ENCODE measurements at places on chromosomes 11 and 22.
A peak's percentile ranks its signal among the peaks of the same experiment; 100 is the strongest.

- DNase-seq = no peak
These were observed 2.4 kb downstream of the RNF121 start for GRCh38 chr11:71931245-71931602.

DNA sequence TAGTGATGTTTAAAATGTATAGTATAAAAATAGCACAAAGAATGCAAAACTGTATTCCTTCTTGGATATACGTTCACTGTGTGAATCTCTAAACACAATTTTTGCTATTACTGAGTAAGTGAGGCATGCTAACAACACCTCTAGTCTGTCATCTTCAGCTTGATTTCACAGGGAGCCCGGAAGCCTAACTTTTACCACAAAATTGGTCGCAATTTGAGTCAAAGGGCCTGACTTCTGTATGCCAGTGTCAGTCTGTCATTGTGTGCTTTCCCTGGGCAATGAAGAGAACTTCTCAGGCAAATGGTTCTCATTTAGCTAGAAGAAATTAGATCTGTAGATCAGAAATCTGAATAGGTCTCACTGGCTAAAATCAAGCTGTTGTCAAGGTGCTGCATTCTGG is 1059.5 kb downstream of the FAM181B start:
- DNase-seq = no peak

DNA sequence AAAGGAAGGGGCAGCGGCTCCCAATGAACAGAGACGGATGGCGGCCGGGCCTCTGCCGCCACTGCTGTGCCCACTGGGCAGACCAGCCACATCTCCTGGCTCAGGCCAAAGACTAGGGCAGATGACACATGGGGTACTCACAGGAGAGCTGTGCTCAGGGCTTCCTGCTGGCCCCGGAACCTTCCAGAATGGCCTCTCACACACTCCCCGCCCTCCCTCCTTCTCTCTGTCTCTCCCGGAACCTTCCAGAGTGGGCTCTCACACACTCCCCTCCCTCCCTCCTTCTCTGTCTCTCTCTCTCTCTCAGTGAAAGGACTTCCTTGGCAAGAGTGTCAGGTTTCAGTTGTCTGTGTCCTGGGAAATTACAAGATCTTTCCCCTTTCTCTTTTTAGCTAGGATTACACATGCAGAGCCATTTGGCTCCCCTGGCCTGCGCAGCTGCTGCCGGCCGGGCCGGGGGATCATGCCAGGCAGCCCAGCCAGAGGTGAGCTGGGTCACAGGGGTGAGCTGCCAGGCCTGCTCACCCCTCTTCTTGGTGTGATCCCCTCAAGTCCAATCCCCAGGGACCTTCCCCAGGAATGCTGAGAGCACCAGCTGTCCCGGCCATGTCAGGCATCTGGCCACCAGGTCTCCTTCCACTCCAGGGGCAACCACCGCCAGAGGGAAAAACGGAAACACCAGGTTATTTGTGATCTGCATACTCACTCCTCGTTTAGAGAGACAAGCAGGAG is 45.3 kb upstream of the ADA2 start:
- no peak for DNase-seq

GRCh38 chr22:17922925-17923903 is 101.1 kb downstream of the MICAL3 start:
- DNase-seq = no peak

DNA sequence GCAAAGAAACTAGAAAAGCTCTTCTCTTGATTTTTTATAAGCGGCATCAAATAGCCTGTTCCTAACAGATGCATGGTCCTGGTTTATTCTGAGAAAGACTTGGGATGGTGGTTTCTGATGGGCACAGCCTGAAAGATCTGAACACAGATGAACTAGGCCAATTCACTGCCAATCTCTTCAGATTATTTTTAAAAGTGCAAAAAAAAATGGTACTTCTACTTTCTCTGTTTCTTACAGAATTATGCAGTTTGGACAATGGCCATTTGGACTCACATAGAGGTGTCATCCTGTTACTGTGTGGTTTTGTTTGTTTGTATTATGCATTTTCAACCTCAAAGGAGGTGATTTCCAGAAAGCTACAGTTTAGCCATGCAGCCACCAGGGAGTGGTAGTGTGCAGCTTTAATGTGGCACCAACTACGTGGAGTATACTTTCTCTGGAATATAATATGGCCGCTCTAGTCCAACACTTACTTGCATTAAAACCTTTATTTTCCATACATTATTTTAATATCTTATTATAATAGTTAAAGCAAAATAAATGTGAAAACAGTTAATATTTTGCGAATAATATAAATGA is 469.8 kb upstream of the KIRREL3 start:
- DNase-seq = peak; percentile 23

GRCh38 chr11:44611687-44612434 is 46.4 kb downstream of the CD82 start:
- DNase-seq = no peak

GRCh38 chr11:19805827-19806226 is 93.2 kb downstream of the NAV2 start:
- no peak for DNase-seq

DNA sequence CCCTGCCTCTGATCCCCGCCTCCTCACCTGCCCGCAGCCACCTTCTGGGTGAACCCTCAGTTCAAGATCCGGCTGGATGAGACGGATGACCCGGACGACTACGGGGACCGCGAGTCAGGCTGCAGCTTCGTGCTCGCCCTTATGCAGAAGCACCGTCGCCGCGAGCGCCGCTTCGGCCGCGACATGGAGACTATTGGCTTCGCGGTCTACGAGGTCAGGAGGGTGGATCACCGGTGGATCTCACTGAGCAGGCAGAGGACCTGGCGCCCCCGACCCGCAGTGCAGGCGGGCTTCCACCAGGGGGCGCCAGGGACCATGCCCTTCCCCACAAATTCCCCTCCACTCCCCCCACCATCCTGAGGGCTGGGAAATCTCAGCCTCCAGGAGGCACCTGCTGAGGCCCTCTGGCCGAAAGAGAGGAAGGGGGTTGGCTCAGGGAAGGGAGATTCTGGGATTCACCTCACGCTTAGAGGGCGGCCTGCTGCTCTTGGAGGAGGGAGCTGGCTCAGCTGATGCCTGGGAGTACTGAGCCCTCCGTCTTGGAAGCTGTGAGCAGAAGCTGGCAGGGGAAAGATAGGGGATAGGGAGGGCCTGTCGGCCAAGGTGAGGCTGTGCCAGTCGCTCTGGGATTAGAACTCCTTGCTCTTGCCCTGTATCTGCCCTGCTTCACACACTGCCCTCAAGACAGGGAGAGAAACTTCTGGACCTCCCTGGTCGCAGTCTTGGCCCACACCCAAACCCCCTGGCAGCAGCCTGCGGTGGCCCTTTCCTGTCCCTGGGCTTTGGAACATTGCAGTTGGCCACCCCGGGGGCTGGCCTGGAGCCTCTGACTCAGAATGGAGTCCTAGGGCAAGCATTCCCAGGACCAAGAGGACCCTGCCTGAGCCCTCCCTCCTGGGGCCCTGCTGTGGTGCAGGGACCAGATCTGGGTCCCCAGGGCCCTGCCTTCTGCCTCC is 23.2 kb downstream of the CAPN1 start:
- peak; percentile 50 for DNase-seq

- peak; percentile 96 for DNase-seq
These were observed 90.5 kb downstream of the UBASH3B start for GRCh38 chr11:122746050-122746478.

- DNase-seq = no peak
These were observed 640.2 kb downstream of the LRRC4C start for GRCh38 chr11:40819230-40819629.

DNA sequence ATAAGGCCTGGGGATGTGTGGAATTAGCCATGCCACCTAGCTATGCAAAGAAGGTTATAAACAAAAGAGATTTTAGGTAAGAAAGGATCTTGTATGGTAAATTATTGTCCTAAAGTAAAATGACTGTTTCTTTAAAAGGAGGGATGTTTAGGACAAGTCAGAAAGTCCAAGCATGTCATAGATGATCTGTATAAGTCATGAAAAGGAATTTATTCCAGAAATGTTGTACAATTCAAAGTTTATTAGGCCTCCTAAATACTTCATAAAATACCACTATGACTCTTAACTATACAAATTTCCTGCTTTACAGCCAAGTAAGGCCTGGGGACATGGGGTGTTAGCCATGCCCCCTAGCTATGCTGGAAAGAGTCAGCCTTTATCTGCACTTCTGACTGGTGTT is 22.7 kb downstream of the OR5A2 start:
- no peak for DNase-seq

GRCh38 chr11:75275581-75275980 is 35.0 kb downstream of the TPBGL start:
- peak; percentile 45 for DNase-seq

- no peak for DNase-seq
These were observed 89.6 kb downstream of the PHF21B start for GRCh38 chr22:44920183-44920582.

DNA sequence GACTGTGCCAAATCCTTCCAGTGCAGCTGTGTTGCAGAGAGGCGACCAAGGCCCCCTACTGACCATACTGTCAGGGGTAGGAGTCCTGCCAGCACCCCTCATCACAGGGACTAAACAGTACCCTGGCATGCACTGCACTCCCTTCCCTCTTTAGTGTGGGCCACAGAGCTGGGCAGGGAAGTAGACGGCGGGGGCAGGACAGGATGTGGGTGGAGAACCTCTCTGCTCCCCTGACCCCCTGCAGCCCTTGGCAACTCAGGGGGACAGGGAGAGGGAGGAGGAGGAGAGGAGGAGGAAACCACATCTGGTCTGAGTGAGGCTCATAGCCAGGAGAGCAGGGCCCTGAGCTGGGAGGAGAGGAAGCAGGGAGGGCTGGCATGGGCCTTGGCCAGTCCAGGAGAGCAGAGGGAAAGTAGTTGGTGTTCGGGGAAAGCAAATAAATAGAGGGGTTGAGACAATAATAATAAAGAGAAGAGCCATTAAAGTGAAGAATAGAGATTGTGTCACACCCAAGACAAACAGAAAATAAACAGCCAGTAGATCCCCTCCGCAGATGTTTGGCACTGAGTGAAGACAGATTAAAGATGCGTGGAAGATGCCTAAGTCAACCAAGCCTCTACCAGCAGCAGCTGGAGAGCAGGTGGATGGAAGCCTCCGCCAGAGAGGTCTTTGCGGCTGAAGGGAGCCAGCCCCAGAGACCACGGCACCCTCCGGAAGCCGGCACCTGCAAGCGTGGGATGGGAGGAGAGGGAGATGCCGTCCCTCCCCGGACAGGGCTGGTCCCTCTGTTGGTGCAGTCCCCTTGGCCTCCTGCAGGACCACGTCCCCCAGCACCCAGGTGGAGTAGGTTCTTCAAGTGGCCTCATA is 61.5 kb downstream of the RPUSD4 start:
- no peak for DNase-seq

- peak; percentile 65 for DNase-seq
These were observed 15.1 kb downstream of the APOL6 start for GRCh38 chr22:35663371-35663770.

DNA sequence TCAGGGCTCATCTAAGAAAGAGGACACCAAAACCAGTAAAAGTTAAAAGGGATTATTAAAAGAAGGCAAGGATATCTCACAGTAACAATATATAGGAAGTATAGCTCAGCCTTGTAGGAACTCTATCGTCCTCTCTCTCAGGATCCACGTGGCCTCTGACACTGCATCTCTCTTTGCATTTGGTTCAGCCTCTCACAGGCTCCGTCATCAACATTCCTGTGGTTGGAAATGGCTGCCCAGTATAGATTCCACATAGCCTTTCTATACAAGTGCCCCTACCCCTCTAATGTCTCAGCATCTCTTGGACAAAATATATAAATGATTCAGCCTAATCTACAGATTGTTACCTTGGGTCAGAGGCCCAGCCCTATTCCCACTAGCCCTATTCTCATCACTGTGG is 101.3 kb upstream of the DBX1 start:
- no peak for DNase-seq

DNA sequence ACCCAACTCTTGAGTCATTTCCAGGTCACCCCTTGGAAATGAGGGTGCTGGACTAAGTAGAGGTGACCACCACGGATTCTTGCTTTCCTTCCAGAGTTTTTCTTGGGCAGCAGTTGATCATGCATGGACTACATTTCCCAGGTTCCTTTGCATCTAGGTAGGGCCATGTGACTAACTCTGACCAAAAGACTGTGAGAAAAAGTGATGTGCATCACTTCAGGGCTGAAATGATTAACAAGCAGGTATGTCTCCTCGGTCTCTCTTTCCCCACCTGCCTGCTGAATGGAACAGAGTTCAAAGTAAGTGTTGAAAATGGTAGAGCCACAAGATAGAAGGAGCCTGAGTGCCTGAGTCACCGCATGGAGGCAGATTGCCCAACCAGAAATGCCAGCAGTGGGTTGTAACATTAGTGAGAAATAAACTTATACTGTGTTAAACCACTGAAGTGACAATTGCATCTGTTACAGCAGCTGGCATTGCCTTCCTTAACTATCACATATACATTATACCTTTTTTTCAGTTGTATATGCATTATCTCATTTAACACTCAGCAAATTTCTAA is 113.5 kb downstream of the MN1 start:
- peak; percentile 17 for DNase-seq

Measured in suppressor macrophage treated with lipopolysaccharide for 4 hours (primary cell).